ENCODE measurements at places on chromosomes 5 and 9. TPM values are rescaled to one million over a fixed set of nuclear protein-coding genes. Genes with fewer than 3 reads are reported as not detected.

- no peaks in the 10 kb centered on the region for H3K27me3 ChIP-seq
- H3K36me3 ChIP-seq: no peaks in the 10 kb centered on the region
- peaks cover 10% of the 10 kb centered on the region for H3K4me1 ChIP-seq
- H3K4me3 ChIP-seq: no peak overlapping the region
- H3K27ac ChIP-seq: no peak overlapping the region
These were observed 10.7 kb downstream of the SPRY4 start for GRCh38 chr5:142314109-142314508.

DNA sequence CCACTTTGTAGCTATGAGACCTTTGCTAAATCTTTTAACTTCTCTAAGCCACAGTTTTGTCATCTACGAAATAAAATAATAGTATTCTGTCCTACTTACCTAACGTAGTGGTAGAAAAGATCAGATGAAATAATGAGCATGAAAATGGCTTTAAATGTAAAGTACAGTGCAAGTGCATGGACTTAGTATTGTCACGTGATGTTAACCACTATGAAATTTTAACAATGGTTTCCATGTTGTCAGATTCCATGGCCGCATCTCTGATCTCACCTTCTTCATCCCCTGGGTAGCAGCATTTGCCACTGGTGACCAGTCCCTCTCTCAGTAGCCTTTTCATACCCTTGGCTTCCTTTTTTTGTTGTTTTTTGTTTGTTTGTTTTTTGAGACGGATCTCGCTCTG is 45.9 kb downstream of the DNAH5 start:
- no peak overlapping the region for H3K27ac ChIP-seq
- no peak overlapping the region for H3K4me3 ChIP-seq
- DNase-seq: no peak
- H3K4me1 ChIP-seq: no peaks in the 10 kb centered on the region

- H3K27me3 ChIP-seq: no peaks in the 10 kb centered on the region
- H3K4me1 ChIP-seq: no peaks in the 10 kb centered on the region
- H3K36me3 ChIP-seq: no peaks in the 10 kb centered on the region
- no peak overlapping the region for H3K27ac ChIP-seq
- H3K4me3 ChIP-seq: no peak overlapping the region
These were observed 567.6 kb upstream of the ADAMTS16 start for GRCh38 chr5:4572311-4573100.

DNA sequence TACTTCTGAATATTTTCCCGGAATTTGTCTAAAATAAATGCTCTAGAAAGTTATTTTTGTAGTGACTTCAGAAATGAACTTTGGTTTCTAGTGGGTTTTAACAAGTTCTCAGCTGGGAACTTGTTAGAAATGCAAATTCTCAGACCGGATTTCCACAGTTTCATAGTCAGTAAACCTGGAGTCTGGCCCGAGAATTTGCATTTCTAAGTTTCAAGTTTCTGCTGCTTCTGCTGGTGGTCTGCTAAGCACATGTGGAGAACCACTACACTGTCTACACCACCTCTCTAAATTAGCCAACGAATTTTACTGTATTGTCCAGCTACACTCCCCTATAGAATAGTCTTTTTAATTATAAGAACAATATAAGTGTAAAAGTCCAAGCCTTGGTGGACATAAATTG is 208.0 kb downstream of the CHSY3 start:
- DNase-seq: no peak
- H3K27me3 ChIP-seq: no peaks in the 10 kb centered on the region
- no peak overlapping the region for H3K4me3 ChIP-seq
- H3K4me1 ChIP-seq: no peaks in the 10 kb centered on the region
- H3K36me3 ChIP-seq: no peaks in the 10 kb centered on the region

GRCh38 chr9:378263-378662 is 163.6 kb downstream of the DOCK8 start:
- no peaks in the 10 kb centered on the region for H3K36me3 ChIP-seq
- H3K27me3 ChIP-seq: no peaks in the 10 kb centered on the region
- no peak overlapping the region for H3K4me3 ChIP-seq
- no peak overlapping the region for H3K27ac ChIP-seq
- DNase-seq: no peak
- no peaks in the 10 kb centered on the region for H3K4me1 ChIP-seq

DNA sequence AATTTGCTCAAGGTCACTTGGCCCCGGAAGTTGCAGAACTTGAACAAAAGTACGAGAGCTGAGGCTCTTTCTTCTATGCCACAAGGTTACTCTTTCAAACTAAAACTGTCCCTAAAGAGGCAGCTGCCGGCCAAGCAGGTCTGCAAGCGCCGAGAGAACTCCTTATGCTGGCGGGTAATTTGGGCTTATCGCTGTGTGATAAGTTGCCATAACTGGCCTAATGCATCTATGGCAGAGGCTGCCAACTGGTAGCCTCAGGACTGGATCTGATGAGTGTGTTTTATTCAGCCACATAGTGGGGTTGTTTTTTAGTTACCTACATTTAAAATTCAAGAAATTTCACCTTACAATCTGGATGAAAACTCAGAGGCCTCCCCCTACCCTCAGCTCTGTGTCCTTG is 68.1 kb upstream of the SPOCK1 start:
- DNase-seq: no peak
- H3K27ac ChIP-seq: no peak overlapping the region
- no peak overlapping the region for H3K4me3 ChIP-seq
- H3K27me3 ChIP-seq: no peaks in the 10 kb centered on the region
- no peaks in the 10 kb centered on the region for H3K36me3 ChIP-seq

DNA sequence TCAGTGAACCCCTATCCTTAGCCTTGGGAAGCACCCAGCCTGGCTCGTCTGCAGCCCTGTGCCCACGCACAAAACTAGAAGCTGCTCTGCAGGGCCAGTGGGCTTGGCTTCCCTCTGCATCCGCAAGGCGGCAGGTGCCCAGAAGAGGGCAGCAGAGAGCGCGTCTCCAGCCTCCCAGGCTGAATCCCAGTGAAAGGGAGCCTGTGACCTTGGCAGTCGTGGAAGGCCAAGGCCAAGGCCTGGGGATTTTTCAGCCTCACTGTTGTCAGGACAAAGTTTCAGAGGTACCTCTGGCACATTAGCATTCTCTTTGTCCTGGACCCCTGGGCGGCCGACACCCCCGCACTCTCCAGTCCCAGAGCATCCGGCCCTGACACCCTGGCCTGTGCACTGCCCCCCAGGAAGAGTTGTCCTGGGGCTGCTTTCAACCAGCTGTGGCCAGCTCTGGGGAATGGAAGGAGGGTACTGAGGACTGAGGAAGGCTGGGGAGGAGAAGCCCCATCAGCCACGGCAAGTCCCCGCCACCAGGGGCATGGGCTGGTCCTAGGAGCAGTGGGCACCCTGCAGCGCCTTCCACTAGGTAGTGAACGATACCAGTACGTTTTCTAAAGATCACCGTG is 63.6 kb upstream of the IL17B start:
- H3K4me1 ChIP-seq: peaks cover 34% of the 10 kb centered on the region
- DNase-seq: peak; percentile 90
- no peaks in the 10 kb centered on the region for H3K27me3 ChIP-seq

- no peak for DNase-seq
- no peaks in the 10 kb centered on the region for H3K27me3 ChIP-seq
- no peak overlapping the region for H3K27ac ChIP-seq
- H3K4me1 ChIP-seq: no peaks in the 10 kb centered on the region
- no peak overlapping the region for H3K4me3 ChIP-seq
These were observed 433.4 kb downstream of the DTWD2 start for GRCh38 chr5:118554981-118555380.

GRCh38 chr5:57036761-57037160 is 84.8 kb upstream of the MIER3 start:
- no peak overlapping the region for H3K4me3 ChIP-seq
- H3K27ac ChIP-seq: no peak overlapping the region
- no peaks in the 10 kb centered on the region for H3K27me3 ChIP-seq
- H3K36me3 ChIP-seq: no peaks in the 10 kb centered on the region

DNA sequence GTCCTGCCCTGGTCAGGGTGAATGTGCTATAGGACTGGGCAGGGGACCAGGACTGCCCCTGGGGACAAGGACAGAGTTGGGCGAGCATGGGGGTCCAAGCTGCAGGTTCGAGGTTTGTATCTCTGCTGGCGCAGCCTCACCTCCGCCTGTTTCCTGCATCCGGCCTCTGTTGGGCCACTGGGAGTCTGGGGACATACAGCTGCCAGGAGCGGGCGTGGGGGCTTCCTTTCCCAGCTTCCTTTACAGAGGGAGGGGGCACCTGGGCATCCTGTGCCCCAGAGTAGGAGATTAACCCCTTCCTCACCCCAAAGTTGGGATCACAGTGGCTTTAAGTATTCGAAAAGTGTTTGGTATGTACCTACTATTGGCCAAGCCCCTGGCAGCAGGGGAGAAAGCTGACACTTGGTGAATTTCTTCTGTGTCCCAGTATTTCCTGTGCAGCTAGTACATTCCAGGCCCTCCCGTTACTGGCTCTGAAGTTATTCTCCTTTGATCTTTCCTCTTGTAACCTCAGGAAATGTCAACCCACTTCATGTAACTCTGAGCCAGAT is 19.0 kb downstream of the OLFML2A start:
- H3K36me3 ChIP-seq: no peaks in the 10 kb centered on the region
- DNase-seq: no peak
- no peak overlapping the region for H3K27ac ChIP-seq
- H3K4me1 ChIP-seq: peaks cover 5% of the 10 kb centered on the region
- H3K4me3 ChIP-seq: no peak overlapping the region

DNA sequence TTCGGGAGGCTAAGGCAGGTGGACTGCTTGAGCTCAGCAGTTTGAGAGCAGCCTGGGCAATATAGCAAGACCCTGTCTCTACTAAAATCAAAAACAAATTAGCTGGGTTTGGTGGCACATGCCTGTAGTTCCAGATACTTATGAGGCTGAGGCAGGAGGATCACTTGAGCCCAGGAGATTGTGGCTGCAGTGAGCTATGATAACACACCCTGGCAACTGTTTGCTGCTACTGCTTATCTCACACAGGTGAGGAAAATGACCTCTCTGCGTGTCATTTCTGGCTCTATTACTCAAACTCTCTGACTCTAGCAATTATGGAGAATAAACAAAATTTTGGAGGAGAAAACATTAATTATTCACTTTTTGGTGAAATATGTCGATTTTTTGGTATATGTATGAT is 45.3 kb upstream of the TMC1 start:
- H3K4me1 ChIP-seq: peaks cover 43% of the 10 kb centered on the region
- no peaks in the 10 kb centered on the region for H3K36me3 ChIP-seq
- peak overlapping the region; percentile 9 for H3K27ac ChIP-seq
- no peak overlapping the region for H3K4me3 ChIP-seq
- H3K27me3 ChIP-seq: no peaks in the 10 kb centered on the region
- no peak for DNase-seq

DNA sequence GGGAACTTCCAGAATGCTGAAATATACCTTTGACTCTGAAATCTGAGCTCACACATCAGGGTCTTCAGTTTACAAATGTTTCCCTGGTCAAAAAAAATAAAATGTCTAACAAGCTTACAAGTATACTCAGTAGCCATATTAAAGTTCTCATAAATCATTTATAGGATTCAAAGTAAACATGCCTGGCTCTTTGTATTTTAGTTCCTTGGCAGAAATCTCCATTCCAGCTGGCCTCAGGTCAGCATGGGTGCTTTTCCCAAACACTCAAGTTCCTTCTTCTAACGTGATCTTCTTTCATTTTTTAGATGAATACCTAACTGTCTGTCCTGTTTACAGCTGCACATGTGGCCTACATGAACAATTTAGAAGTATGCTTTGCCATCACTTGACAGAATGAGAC is 263.2 kb downstream of the GAS1 start:
- H3K4me3 ChIP-seq: no peak overlapping the region
- H3K27ac ChIP-seq: no peak overlapping the region
- H3K36me3 ChIP-seq: no peaks in the 10 kb centered on the region
- DNase-seq: no peak

FOXD4L5 gene
- total RNA-seq: not detected

DNAI1 gene
- not detected for total RNA-seq

IL9 gene
- total RNA-seq: not detected

PDE6A gene
- total RNA-seq: 1.2 TPM

ACOT12 gene
- total RNA-seq: not detected

MYOT gene
- 5.9 TPM for total RNA-seq
